Glomerular endothelial cell (primary cell): ENCODE measurements at places on chromosomes 6 and 20. TPM values are rescaled to one million over a fixed set of nuclear protein-coding genes. Genes with fewer than 3 reads are reported as not detected.

TRIM15 gene
- total RNA-seq, result not detected in 2 replicates

FOXQ1 gene
- total RNA-seq, result not detected in 2 replicates

ZSCAN23 gene
- 1.2 and 2.0 TPM in 2 replicates for total RNA-seq

IL17F gene
- not detected in 2 replicates for total RNA-seq

TPD52L2 gene
- total RNA-seq, result 189 and 209 TPM in 2 replicates

DTNBP1 gene
- 16.4 and 22.8 TPM in 2 replicates for total RNA-seq

ZBTB46 gene
- total RNA-seq, result 6.7 and 11.7 TPM in 2 replicates

PBOV1 gene
- total RNA-seq, result not detected in 2 replicates

MOCS3 gene
- 5.6 and 6.5 TPM in 2 replicates for total RNA-seq

MYT1 gene
- not detected in 2 replicates for total RNA-seq

GRCh38 chr6:9250852-9251251, 815.5 kb upstream of the SLC35B3 start:
- no peak for DNase-seq

DNA sequence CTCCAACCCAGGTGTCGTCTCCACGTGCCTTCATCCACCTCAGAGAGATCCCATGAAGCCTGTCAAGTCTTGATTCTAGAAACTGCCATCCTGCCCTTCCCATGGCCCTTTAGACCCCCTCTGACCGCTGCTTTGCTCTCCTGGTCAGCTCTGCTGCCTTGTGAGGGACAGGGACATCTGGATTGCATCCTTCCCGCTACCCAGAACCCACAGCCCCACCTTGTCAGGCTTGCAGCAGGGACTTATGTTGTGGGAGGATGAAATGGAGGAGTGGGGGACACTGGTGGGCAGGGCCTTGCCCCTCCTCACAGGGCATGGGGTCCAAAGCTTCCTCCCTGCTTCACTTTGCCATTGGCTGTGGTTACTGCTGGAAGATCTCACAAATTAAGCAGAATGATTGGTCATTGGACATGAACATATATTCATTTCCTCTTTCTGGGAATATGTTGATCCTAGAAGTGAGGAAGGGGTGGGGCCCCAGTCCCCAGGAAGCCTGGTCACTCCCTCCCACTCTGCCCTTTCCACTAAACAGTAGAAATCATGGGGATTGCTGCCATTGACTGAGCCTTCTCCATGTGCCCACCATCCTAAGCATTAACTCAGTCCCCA, 4.5 kb downstream of the GLP1R start:
- no peak for DNase-seq

DNA sequence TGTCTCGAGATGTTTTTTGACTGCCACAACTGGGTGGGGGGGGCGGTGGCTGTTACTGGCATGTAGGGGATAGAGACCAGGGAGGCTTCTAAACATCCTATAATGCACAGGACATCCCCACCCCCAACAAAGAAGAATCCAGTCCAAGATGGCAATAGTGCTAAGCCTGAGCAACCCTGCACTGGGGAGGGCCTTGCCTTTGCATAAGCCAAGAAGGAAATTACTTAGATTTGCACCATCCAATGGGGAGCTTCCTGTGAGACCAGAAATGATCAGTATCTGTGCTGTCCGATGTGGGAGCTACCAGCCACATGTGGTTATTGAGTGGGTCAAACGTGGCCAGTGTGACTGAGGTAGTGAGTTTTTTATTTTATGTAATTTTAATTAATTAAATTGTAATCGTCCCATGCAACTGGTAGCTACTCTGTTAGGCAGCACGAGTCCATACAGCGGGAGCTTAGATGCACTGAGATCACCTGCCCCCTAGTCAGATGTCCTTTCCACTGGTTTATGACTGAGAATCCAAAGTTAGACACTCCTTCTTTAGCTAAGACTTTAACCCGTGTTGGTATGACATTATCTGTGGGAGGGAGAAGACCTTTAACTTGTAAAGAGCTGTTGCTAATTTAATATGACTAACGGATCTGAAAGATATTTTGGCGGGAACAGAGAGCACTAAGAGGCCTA, 97.4 kb upstream of the NEDD9 start:
- no peak for DNase-seq

DNA sequence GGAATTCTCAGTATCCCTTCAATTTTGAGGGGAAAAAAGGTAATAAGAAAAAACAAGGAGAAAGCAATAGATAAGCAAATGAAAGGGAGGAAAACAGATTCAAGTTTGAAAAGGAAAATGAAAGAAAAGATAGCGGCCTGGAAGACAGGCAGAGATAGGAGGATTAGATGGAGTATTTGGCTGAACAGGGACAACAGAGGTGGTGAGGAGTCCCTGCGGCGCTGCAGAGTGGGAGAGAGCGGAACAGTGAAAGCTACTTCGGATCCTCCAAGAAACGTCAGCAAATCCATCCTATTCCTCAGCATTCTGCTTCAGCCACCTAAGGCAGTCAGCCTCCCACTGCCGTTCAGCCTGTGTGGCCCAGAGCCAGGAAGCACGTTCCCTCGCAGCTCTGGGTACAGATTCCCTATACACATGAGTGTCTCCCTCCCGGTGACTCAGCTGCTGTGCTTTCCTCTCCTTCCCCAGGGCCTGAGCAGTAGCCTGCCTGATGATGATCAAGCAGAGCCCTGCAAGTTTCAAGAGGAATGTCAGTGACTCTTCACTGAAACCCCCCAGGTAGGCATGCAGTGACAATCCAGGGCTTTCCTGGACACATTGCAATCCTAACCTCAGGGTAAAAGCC, 43.4 kb upstream of the CDYL start:
- peak; percentile 39 for DNase-seq

- DNase-seq, result no peak
Observed at GRCh38 chr20:49987015-49987867, 4.5 kb downstream of the SNAI1 start.

GRCh38 chr6:130218134-130218533, 4.6 kb downstream of the SAMD3 start:
- no peak for DNase-seq

- DNase-seq, result no peak
Observed at GRCh38 chr6:340991-341827, 48.9 kb downstream of the DUSP22 start.

- DNase-seq, result no peak
Observed at GRCh38 chr6:92362404-92362803, 1057.0 kb downstream of the EPHA7 start.
